ENCODE measurements at places on chromosomes 3 and 15.
A peak's percentile ranks its signal among the peaks of the same experiment; 100 is the strongest.

GRCh38 chr3:171782617-171783016 is 27.7 kb downstream of the PLD1 start:
- no peak for DNase-seq

- DNase-seq, result no peak
These were observed 23.4 kb downstream of the DPP8 start for GRCh38 chr15:65494076-65494475.

GRCh38 chr3:20043825-20044224 is 3.6 kb downstream of the KAT2B start:
- DNase-seq, result no peak

GRCh38 chr3:154729741-154730140 is 299.8 kb upstream of the GPR149 start:
- DNase-seq, result no peak

DNA sequence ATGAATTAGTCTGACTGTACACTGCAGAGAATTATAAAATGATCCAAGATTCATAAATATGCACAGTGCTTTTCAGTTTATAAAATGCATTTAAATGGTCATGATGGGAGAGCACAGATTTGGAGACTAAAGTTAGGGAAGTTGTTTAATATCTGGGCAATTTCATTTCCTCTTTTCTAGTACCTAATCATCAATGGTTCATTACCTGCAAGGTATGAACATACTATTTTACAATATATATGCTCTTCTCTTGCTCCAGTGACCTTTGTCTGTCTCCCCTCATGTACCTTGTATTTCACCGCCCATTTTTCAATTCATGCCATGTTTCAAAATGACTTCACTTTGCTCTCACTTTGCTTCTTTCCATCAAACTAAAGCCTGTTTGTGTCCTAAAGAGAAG is 114.5 kb downstream of the SUCNR1 start:
- DNase-seq, result no peak

- DNase-seq, result no peak
These were observed 6.0 kb downstream of the FOXB1 start for GRCh38 chr15:60009980-60010732.

GRCh38 chr3:9750556-9751411 is 1.0 kb downstream of the OGG1 start:
- DNase-seq, result peak; percentile 38

- no peak for DNase-seq
These were observed 901 bp upstream of the RASSF1 start for GRCh38 chr3:50341537-50341936.

DNA sequence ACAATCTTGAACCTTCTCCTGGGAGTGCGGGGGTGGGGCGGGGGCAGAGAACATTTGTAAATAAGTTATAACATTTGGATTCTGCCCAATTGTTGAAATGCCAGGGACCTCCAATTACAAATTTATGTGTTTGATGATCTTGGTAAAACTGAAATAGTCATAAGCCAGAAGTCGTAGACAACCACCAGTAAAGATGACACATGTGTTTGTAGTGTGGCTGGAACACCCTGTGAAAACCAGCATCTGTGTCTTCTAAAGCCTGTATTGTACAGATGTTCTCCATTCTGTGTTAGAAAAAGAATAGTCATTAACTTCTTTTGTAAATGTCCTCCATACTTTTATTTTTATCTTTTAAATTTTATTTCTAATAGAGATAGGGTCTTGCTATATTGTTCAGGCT is 61.8 kb downstream of the ARIH1 start:
- DNase-seq, result no peak

- DNase-seq, result no peak
These were observed 43.8 kb downstream of the ZNF710 start for GRCh38 chr15:90044916-90045371.

GRCh38 chr3:152922554-152922953 is 87.6 kb downstream of the P2RY1 start:
- no peak for DNase-seq

GRCh38 chr3:66489581-66489980 is 11.2 kb downstream of the LRIG1 start:
- DNase-seq, result no peak

Measured in adrenal gland (tissue), 19 donors.